SK-N-MC (cell line): ENCODE measurements at places on chromosomes 16 and 17.

DNA sequence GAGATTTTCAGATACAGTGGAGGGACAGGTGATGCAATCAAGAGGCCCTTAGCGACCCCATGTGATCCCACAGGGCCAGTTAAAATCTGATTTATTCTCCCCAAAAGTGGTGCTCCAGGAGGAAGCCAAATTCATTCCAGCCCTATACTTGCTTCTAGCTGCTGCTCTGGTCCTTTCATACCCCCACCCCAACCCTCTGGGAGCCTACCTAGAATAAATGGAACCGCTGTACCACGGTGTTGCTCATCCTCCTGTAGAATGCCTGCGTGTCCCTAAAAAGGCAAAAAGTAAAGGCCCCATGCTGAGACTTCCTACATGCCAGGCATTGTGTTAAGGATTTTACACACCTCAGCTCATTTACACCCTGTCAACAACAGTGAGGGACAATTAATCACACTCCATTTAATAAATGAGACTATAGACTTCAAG, 2.0 kb upstream of the RASL10B start:
- no peak for DNase-seq

DNA sequence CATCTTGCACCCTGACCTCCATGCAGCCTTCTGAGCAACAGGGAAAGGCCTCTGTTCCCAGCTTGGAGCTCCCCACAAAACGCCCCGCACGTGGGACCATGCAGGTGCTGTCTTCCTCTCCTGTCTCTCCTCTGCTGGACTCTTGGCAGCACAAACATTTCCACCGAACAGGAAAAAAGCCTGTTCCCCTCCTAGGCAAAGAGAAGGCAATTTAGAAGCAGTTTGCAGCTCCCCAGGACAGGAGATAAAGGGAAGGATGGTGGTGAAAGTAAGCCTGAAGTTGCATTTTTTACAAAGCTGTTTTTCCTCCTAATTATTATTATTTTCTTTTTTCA, 7.7 kb upstream of the CIBAR2 start:
- no peak for DNase-seq

GRCh38 chr17:78384479-78385175, 6.2 kb downstream of the PGS1 start:
- DNase-seq: no peak

DNA sequence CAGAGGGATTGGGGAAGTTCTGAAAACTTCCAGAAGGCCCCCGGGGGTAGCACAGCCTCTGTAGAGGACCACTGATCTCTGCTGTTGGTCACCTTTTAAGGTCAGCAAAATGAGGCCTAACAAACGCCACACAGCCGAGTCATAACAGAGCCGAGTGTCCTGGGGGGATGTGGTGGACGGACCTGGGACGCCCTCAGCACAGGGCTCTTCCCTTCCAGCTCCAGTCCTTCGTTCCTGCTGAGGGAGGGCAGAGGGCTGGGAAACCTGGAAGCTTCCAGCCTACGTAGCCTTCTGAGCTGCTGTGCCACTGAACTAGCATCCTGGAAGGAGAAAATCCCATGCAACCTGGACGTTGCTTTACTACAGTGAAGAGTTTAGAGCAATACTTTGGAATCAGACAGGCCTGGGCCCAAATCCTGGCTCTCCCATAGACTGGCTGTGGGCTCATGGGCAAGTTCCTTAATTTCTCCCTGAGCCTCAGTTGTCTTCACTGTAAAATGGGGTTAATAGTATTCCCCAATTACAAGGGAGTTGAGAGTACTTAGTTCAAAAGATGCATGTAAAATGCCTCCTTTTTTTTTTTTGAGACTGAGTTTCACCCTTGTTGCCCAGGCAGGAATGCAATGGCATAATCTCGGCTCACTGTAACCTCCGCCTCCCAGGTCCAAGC, 34.4 kb upstream of the ZCCHC14 start:
- no peak for DNase-seq

DNA sequence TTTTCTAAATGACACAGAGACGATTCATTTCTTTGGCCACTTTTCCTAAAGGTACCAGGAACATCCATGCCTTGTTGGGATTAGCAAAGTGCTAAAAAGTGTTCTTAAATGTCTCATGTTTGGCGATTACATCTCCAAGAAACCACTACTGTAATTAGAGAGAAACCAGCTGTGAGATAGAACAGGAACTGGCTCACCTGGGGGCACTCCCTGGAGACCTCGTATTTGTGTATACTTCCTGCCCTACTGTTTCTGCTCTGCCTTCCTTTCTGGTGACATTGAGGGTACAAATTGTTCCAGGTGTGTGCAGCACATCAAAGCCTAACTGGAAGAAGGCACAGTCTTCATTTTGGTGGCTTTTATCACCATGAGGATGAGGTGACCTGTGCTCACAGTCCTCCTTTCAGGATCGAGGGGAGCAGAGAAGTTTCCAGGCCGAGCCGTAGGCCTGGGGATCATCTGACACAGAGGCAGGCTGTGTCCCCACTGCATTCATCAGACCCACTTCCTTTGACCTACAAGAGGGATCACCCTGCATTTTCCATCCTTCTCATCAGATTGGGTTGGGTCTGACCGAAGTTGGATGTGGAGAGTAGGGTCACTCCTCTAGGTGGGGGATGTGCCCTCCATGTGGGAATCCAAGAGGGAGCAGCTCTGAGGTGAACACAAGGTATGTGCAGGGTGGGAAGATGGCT, 23.7 kb downstream of the CCL4 start:
- DNase-seq: no peak

DNA sequence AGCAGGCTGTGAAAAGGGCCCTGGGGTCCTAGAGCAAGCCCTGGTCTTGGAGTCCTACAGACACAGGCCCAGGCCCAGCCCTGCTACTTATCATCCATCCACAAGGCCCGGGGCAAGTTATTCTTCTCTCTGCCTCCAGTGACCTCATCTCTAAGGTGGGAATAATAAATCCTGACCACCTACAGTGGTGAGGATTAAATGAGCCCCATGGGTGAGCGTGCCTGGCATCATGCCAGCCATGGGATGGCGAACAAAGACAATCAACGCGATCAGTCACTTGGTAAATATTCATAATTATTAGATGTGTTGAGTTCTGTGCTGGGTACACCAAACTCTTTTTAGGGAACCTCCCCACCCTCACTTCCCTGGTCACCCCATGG, 5.5 kb downstream of the KRT15 start:
- DNase-seq: no peak

DNA sequence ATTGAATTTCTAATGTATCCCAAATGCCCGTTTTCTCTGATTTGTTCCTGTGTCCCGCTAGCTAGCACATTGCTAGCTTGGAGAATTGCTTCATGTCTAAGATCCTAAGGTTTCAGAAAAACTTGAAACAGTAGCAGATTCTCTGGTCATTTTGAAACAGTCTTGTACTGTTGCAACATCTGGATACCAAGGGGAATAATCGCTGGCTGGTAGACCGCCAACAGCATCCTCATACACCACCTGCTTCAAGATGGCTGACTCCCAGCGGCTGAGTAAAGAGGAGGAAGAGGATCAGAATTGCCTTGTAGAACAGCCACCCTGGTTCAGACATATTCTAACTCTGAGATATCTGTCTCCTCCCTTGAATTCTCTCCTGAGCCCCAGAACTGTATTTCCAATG, 226.7 kb upstream of the ELAC2 start:
- no peak for DNase-seq

GRCh38 chr16:67669499-67670101, 3.0 kb downstream of the C16orf86 start:
- DNase-seq: no peak

GRCh38 chr17:32206861-32207260, 58.8 kb upstream of the RHBDL3 start:
- no peak for DNase-seq

DNA sequence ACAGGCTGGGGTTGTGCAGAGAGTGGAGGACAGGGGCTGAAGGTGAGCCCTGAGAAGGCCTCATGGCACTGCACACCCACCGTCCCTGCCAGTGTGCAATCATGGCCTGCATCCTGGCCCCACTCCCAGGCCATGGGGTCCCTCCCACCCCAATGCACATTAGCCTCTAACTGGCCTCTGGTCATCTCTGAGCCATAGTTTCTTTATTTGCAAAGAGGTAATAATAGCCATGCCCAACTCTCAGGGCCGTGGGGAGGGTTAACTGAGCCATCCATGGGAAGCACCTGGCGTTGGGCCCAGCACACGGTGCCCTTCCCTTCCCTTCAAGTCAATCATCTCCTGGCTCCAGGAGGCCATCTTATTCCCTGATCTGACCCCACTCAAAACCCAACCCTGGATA, 10.8 kb upstream of the ITGA3 start:
- DNase-seq: no peak

- no peak for DNase-seq
Observed at GRCh38 chr17:3557768-3558583, at the start of gene TRPV3. Gene TRPV3 (minus strand): TSS chr17:3557812. CDS start chr17:3554850, 2,962 bp downstream.

DNA sequence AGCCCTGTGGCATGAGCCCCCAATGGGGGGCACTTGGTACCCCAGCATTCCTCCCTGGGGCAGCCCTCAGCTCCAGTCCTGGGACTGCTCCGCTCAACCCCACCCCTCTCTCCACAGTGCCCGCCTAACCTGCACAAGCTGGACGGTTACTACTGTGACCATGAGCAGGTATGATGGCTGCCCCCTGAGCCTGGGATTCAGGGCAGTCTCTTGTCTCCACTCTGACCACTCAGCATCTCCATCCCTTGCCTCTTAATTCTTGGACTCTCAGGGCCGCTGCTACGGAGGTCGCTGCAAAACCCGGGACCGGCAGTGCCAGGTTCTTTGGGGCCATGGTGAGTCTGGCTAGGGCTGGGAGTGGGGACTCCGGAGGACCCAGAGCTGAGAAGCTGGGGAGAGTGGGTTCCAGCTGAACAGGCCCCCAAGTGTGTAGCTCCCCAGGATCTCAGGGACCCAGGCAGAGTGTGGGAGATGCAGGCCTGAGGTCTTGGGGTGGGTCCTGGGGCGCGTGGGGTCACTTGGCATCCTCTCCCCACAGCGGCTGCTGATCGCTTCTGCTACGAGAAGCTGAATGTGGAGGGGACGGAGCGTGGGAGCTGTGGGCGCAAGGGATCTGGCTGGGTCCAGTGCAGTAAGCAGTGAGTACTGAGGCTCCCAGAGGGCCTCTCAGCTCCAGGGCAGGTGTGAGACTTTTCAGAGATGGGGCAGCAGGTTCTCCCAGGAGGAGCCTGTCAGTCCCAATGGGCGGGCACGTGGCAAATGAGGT, 18.0 kb downstream of the ADAM11 start:
- DNase-seq: no peak

GRCh38 chr16:80265624-80266306, 275.0 kb upstream of the DYNLRB2 start:
- no peak for DNase-seq

- no peak for DNase-seq
Observed at GRCh38 chr16:14071576-14072271, 605 bp downstream of the MRTFB start.

DNA sequence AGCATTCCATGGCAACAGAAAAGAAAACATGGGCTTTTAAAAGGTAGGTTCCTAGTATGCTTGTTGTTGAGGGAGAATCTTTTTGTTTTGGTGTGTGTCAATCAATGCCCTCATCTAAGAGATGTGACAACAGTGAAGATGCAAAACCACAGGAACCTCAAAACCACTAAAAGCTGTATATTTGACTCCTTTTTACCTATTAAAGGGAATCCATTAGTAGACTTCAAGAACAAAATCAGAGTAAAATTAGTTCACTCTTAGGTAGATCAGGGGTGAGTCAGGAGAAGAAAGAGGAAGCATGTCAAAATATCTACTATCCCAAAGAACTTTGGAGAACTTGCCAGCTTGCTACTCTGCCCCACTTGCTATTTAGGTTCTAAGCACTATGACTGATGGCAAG, 89.1 kb downstream of the CDK5R1 start:
- DNase-seq: no peak

- DNase-seq: no peak
Observed at GRCh38 chr17:57834146-57834741, 15.6 kb downstream of the MRPS23 start.

GRCh38 chr17:32256012-32256700, 9.5 kb upstream of the RHBDL3 start:
- DNase-seq: no peak

DNA sequence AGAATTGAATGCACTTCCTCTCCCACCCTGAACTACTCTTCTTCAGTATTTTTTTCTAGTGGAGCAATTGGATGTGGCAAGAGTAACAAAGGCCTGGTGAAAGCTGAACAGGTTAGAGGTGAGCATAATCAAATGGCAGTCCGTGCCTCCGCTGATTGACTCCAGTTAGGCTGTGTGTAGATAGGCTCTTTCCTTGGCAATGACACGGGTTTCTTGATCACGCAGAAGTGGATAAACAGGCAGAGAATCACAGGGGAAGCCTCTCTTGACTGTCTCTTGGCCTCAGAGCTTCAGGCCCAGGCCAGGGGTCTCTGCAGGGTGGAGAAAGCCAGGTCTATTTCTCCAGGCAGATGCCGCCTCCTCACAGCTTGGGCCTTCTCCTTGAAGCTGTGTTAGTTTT, 4.2 kb downstream of the CD300LB start:
- DNase-seq: no peak

GRCh38 chr16:56983211-56983751, 6.1 kb upstream of the NLRC5 start:
- no peak for DNase-seq

DNA sequence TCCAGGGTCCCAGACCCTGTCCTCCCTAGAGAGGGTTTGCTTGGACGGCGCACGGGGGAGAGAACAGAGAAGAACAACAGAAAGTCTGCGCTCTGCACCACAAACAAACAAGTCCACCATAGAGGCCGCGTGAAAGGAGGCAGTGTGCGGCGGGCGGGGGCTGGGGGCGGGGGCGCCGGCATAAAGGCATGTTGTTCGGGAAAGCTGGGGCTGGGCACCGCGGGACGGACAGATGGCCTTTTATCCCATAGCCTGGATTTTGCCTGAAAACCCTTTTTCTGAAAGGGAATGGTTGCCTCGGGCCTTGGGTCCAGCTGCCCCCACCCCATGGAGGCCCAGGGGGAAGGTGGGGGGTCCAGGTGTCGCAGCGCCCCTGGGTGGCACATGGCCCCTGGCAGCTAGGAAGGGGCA, 26.0 kb downstream of the FA2H start:
- no peak for DNase-seq

- DNase-seq: no peak
Observed at GRCh38 chr17:77741109-77741508, 217.4 kb upstream of the TNRC6C start.

- DNase-seq: no peak
Observed at GRCh38 chr16:54027558-54027957, 259.0 kb downstream of the IRX3 start.

- DNase-seq: no peak
Observed at GRCh38 chr17:44961921-44962350, 6.2 kb downstream of the C1QL1 start.
